ENCODE measurements at places on chromosomes 13 and 19. TPM values are rescaled to one million over a fixed set of nuclear protein-coding genes. Genes with fewer than 3 reads are reported as not detected.

GRCh38 chr19:36106441-36106840, 4.5 kb upstream of the OVOL3 start:
- H3K4me1 ChIP-seq: peaks cover 2% of the 10 kb centered on the region
- no peaks in the 10 kb centered on the region for H3K27me3 ChIP-seq
- H3K36me3 ChIP-seq: peaks cover 21% of the 10 kb centered on the region
- no peak for DNase-seq

DNA sequence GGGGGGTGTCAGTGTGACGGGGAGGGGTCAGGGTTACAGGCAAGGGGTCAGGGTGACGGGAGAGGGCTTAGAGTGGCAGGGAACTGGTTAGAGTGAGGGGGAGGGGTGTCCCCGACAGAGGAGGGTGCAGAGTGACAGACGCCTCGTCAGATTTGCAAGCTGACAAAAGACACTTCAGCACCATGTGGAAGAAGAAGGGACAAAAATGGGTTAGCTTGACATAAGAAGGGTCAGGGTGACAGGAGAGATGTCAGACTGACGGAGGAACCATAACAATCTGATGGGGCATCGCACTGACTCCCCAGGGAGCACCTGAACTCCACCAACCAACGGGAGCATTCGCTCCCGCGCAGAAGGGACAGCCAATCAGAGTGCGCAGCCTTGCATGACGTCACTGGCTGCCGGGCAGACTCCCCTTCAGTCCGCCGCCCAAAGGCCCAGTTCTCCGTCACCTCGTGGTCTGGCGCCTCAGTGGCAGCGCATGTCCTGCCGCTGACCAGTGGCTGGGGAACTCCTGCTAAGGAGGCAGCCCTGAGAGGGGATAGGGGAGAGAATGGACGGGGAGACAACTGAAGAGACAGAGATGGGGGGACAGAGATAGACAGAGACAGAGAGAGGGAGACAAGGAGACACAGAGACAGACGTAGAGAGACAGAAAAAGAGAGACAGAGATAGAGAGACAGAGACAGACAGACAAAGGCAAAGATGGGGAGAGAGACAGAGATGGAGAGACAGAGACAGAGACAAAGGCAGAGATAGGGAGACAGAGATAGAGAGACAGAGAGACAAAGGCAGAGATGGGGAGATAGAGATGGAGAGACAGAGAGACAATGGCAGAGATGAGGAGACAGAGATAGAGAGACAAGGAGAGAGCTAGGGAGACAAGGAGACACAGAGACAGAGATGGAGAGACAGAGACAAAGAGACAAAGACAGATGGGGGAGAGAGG, 30.2 kb downstream of the C19orf81 start:
- no peaks in the 10 kb centered on the region for H3K4me1 ChIP-seq
- H3K27me3 ChIP-seq: no peaks in the 10 kb centered on the region
- H3K4me3 ChIP-seq: no peak overlapping the region
- no peak overlapping the region for H3K27ac ChIP-seq
- H3K36me3 ChIP-seq: no peaks in the 10 kb centered on the region

DNA sequence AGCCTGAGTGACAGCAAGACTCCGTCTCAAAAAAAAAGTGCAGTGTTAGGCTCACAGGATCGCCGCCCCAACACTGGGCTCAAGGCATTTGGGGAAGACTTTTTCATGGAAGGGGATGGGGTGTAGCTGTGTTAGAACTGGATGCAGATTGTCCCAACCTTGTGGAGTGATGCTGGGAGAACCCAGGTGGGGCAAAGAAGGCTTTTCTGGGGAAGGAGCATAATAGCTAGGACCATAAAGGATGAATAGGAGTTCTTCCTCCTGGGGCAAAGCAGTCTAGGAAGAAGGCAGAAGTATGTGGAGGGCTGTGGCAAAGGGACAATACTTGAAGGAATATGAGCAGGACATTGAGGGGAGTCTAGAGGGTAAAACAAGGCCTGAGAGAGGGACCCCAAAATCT, 11.2 kb downstream of the TLE6 start:
- peaks cover 3% of the 10 kb centered on the region for H3K4me1 ChIP-seq
- no peak overlapping the region for H3K4me3 ChIP-seq
- no peaks in the 10 kb centered on the region for H3K36me3 ChIP-seq
- no peak overlapping the region for H3K27ac ChIP-seq

NLRP12 gene
- total RNA-seq: 0.16 TPM

TEX29 gene
- total RNA-seq: 0.32 TPM

MEDAG gene
- total RNA-seq: 4.6 TPM

DNA sequence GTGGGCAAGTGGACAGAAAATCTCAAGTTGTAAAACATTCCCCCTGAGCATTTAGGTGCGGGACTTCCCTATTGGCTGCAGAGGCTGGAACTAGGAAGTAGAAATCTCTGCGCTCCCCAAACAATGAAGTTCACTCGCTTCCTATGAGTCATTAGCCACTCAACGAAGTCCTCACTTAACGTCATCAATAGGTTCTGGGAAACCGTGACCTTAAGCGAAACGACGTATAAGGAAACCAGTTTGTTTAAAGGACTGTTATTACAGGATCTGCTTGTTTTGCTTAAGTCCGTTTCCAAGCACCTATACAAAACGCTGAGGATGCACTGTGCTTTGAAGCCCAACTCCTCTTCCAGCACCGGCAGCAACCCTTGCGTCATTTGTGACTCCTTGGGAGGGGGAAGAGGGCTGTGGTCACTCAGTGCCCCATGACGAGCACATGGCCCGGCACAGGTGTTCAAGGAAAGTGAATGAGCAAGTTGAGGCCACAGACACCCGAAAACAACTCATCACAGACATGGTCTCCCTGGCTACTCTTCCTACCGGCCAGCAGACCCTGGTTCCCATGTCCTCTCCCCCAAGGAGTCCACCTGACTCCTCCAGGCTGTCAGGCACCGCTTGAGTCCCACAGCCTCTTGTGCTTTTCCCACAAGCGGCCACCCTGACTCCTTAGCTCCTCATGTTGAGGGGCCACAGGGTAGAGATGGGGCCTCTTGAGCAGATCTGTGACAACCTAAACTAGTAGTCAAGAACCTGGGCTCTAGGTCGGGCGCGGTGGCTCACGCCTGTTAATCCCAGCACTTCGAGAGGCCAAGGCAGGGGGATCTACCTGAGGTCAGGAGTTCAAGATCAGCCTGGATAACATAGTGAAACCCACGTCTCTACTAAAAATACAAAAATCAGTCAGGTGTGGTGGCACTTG, 4.8 kb downstream of the RPS16 start:
- DNase-seq: no peak
- no peaks in the 10 kb centered on the region for H3K27me3 ChIP-seq
- peaks cover 18% of the 10 kb centered on the region for H3K4me1 ChIP-seq
- peak overlapping the region; percentile 74 for H3K27ac ChIP-seq

All from psoas muscle (tissue), 8 donors.